ENCODE measurements at places on chromosomes 2 and 18.
A peak's percentile ranks its signal among the peaks of the same experiment; 100 is the strongest.

DNA sequence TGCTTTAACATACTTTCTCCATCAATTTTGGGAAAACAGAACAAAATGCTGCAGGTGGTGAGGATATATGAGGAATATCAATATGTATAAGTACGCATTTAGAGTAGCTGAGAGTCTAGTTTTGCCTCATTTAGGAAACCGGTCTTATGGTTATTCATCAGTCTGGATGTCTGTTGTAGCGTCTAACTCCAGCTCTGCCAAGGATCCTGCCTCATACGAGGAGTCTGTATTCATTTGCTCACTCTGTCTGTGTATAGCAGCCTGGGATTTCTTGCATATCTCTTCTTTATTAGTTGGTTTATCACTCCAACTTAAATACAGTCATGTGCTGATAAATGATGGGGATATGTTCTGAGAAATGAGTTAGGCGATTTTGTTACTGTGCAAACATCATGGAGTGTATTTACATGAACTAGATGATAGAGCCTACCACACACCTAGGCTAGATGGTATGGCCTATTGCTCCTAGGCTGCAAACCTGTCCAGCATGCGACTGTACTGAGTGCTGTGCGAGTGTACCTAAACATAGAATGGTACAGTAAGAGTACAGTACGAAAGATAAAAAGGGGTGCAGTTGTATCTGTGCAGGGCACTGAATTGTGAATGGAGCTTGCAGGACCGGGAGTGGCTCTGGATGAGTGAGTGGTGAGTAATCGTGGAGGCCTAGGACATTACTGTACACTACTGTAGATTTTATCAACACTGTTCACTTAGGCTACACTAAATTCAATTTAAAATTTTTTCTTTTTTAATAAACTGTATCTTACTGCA lies 148.1 kb downstream of the ZNF407 start:
- no peak for DNase-seq

GRCh38 chr2:136497709-136498108 lies 267.6 kb upstream of the THSD7B start:
- no peak for DNase-seq

DNA sequence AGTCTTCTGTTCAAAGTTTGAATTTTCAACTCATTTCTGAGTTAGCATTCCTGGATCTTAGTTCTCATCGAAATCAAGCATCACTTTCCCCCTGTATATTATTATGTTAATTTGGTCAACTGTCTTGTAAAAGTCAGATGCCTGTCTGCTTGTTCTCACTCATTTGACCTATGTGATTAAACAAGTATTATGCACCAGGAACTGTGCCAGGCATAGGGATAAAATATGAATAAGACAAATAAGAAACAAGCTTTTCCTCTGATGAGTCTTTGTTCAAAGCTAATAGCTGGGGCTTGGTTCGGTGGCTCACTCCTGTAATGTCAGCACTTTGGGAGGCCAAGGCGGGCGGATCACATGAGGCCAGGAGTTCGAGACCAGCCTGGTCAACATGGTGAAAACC lies 19.7 kb upstream of the EMILIN2 start:
- DNase-seq, result no peak

- no peak for DNase-seq
These were observed 354.7 kb downstream of the EIPR1 start for GRCh38 chr2:3022841-3023372.

GRCh38 chr2:122340246-122340645 lies 584.8 kb downstream of the TSN start:
- DNase-seq, result no peak

DNA sequence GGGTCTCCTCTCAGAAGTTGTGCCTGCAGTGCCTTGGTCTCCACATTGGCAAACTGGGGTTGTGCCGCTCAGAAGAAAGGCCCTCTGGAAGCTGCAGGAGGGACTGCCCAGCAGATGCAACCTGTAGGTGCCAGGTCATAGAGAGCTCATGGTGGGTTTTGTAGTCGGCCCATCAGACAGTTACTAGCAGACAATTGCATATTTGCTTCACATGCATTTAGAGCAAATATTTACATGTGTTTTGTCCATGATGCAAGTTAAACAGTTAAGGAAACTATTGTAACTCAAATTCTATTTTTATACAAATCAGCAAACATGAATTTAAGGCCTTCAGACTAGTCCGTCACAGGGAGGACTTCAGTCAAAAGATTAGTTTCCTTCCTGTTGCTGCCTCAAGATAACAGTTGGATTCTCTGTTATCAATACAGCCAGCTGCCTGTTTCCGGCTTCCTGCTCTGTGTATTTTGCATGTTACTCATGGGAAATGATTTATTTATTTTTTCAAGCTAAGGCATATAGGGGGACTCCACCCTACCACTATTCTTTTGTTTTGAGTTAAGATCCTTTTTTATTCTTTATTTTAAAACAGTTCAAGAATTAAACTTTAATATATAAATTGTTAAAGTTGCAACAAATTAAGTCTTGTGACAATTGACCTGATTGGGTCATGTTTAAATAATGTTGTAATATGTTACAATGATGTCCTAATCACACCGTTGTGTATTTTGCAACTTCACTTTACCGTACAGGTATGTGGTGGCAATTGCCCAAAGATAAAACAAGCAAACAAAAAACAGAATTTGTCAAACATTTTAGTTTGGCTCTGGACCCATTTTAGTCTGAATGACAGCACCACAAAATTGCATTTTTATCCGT lies 133.5 kb downstream of the SPTBN1 start:
- DNase-seq, result peak; percentile 78

GRCh38 chr2:135664623-135665068 lies 77.0 kb upstream of the UBXN4 start:
- no peak for DNase-seq

GRCh38 chr18:43876286-43876685 lies 599.0 kb upstream of the SYT4 start:
- DNase-seq, result no peak

GRCh38 chr18:2237706-2238105 lies 333.6 kb downstream of the METTL4 start:
- no peak for DNase-seq

- DNase-seq, result no peak
These were observed 59.4 kb upstream of the UPP2 start for GRCh38 chr2:158042245-158042644.

GRCh38 chr2:174615871-174616436 lies 18.4 kb upstream of the WIPF1 start:
- peak; percentile 41 for DNase-seq

DNA sequence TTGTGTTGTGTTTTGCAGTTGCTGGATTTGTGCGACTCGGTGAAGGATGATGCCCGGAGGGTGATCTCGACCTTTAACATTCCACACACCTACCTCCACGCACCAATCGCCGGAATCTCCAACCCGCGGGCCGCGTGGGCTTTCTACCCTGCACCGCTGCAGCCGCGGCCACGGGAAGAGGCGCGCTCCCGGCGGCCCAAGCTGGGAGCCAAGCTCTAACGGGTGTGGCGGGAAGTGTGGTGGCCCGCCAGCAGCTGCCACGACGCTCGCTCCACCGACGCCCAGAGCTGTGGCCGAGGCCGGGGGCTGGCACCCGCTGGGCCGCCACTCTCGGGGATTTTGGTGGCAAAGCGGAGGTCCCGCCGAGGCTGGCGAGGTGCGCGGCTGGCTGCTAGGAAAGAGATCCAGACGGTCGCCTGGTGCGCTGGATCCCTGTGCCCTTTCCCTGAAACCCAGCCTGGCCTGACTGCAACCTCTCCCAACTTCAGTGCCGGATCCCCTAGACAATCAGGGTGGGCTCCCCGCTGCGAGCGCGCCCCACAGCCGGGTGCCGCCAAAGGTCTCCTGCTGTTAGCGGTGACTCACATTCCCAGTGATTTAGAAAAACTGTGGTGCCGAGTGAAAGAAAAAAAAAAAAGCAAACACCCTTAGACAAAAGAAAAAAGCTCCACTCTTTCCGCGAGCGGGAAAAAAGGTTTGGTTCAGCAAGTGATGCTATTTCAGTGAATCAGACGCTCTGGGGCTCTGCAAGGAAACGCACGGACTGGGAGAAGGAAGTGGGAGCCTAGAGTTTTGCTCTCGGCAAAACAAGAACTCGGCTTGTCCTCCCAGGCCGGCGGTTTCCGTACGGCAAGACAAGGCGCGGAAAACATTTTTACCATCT lies 2.9 kb upstream of the BCL2L11 start:
- no peak for DNase-seq

- peak; percentile 75 for DNase-seq
These were observed 166.3 kb upstream of the SERTAD2 start for GRCh38 chr2:64819774-64820688.

DNA sequence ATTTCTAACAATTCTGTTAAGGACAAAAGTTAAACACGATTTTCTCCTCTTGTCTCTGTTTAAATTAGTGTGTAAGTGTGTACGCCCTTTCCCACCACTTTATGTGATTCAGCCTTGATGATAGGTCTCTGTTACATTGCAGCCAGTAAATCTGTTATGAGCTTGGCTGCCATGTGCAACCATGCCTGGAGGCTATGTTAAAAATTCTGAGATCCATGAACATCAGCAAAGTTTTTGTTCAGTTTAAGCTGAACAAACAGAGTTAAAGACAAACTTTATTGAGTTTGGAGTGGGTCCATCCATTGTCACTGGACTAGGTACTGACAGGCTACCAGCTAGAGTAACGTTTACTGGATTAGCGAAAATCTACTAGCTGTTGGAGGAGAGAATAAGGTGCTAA lies 110.4 kb downstream of the NCKAP5 start:
- DNase-seq, result no peak

DNA sequence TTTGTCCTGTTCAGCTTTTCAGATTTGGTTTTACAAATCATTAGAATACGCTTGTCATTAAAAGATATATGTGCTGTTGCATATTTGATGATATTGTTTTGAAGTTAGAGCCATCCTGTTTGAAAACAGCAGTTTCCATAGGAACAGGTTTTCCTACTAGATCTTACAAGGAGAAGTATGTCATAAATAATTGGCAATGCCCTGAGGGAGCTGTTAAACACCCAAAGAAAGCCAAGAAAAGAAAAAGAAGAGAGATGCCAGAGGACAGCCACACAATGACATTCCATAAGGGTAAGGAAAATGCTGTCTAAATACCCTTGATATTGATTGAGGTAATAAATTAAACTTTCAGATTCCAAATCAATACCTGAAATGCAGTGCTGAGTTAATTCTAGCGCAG lies 392.2 kb upstream of the CRIM1 start:
- DNase-seq, result no peak

GRCh38 chr2:36597532-36598377 lies at the start of gene FEZ2:
TSS of gene FEZ2 (minus strand) at chr2:36598168. CDS start at chr2:36598142, 26 bp downstream.
- peak; percentile 50 for DNase-seq

DNA sequence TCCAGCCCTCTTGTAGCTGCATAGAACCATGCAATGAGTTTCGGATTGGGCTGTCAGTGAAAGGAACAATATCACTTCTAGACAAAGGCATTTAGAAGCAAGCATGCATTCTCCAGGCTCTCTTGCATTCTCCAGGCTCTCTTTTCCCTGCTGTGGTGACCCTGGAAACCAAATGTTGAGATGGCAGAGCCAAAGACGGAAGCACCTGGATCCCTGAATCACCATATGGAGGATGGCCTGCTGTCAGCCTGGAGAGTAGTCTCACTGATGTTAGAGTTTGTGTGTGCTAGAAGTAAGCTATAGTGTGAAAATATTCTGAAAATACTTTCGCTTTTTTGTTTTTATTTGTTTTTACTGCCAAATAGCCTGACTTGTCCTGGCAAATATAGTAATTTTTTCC lies 203.9 kb downstream of the C1D start:
- no peak for DNase-seq

- DNase-seq, result no peak
These were observed 16.9 kb downstream of the CASP10 start for GRCh38 chr2:201199847-201200246.

- no peak for DNase-seq
These were observed 6.5 kb upstream of the GPR35 start for GRCh38 chr2:240618776-240619175.

- no peak for DNase-seq
These were observed 91.0 kb downstream of the ICA1L start for GRCh38 chr2:202780514-202781021.

DNA sequence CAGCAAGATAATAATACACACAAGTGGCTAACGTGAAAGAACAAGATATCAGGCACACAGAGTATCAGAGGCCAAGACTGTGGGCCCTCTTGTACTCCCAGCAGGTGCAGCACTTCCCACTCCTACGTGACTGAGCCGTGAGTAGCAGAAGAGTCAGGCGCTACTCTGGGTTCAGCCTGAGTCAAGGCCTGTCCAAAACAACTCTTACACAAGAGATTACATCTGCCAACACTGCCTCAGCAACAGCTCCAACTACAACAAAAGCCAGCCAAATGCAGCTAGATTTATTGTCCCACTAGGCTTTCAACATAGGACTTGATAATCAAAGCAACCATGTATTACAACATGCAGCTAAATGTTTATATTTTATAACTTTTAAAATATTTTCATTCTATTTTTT lies 56.2 kb downstream of the ITSN2 start:
- DNase-seq, result no peak

GRCh38 chr2:65420712-65421431 lies 11.5 kb downstream of the SPRED2 start:
- DNase-seq, result no peak

DNA sequence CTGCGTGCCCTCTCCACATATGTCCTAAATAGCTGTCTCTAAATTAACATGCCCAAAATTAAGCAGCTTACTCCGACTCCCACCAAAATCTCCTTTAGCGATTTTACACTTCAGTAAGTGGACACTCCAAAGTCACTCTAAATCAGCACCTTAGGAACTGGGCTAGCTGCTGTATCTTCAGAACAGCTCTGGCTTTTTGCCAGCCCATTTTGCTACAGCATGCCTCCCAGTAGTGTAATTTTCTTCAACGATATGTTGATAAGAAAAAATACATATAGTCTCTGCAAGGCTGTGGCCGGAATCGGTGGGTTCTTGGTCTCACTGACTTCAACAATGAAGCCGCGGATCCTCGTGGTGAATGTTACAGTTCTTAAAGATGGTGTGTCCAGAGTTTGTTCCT lies 291.8 kb upstream of the RGPD4 start:
- DNase-seq, result no peak
